Esophagus squamous epithelium (tissue), 5 donors: ENCODE measurements at places on chromosomes 7 and 10.

DNA sequence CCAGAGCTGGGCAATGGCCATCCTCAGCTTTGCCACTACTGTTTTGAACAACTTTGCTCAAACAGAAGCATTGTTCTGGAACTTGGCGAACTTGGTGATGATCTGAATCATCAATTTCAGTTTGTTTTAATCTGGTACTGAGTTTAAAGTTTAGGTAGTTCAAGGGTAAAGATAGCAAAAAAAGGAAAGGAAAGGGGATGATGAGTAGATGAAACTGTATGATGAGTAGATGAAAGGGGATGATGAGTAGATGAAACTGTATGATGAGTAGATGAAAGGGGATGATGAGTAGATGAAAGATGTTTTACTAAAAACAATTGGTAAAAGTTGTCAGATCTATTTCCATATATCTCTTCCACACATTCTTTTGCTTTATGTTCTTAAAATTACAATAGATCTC is 737.0 kb downstream of the LRMDA start:
- no peak for DNase-seq

- DNase-seq = no peak
Measured at GRCh38 chr7:47937711-47938573, 10.3 kb downstream of the PKD1L1 start.

DNA sequence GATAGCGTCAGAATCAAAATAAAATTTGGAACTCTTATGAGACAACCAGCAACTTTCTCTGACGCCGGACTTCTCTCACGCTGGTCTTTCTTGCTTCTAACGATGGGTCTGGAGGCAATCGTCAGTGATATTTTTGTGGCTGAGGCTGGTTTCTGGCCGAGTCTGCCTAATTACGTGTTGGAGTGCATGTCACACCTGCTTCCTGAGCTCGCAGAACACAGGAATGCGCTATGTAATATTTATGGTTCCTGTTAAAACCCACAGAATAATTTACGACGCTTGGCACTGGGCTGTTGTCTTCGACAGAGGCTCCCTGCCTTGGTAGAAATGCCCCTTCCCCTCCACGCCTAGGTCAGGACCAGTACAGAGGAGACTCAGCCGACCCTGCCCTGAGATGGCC is 64.9 kb downstream of the NPTX2 start:
- DNase-seq = no peak

GRCh38 chr7:90216771-90217170 is 5.2 kb downstream of the STEAP2 start:
- no peak for DNase-seq

- no peak for DNase-seq
Measured at GRCh38 chr7:93575555-93576399, 1.3 kb upstream of the CALCR start.

- DNase-seq = no peak
Measured at GRCh38 chr10:86316274-86316835, 50.2 kb downstream of the GRID1 start.

- no peak for DNase-seq
Measured at GRCh38 chr10:125128397-125129075, 31.8 kb downstream of the CTBP2 start.

- DNase-seq = no peak
Measured at GRCh38 chr7:135510592-135511183, 786 bp upstream of the CNOT4 start.

DNA sequence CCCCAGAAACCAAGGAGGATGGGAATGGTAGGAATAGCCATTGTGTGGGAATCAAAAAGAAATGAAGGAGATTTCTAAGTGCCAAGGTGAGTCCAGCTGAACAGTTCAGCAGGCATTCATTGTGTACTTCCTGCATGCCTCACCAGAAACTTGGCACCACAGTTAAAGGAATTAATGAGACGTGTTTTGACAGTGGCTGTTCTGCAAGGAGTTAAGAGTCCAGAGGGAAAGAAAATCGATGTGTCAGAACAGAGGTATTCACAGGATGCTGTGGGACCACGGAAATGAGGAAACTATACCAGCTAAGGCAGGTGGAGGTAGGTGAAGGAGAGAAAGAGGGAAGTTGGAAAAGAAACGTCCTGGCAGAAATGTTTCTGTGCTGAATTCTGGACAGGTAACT is 78.1 kb downstream of the PRKCQ start:
- DNase-seq = no peak

- DNase-seq = no peak
Measured at GRCh38 chr7:51069411-51070083, 247.1 kb downstream of the COBL start.

DNA sequence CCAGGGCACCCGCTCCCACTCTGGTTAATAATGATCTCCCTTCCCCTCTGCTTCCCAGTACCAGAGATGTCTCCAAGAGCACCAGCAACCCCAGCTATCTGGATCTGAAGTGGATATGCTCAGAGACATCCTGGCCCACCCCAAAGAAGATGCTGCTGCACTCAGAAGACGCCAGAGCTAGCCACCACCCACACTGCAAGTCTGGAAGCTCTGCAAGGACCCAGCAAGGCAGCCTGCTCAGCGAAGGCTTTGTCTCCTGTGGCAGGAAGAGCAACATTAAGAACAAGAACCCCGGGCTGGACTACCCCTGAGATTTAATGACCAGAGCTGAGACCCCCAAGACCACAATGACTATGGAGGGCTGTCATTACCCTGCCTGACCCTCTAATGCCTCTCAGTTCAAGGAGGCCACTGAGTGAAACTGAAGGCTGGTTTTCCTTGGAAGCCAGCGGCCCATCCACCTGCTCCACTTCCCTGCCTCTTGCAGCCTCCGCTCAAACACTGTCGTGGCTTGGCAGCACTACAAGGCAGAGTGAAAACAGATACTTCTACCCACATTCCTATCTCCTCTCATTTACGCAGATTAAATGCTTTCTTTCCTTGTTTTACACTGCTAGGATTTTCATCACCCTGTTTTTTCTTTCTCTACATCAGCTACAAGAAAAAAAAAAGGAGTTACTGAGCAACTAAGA is 202.2 kb downstream of the SNX10 start:
- no peak for DNase-seq

GRCh38 chr10:46270086-46270811 is 16.5 kb upstream of the ANTXRL start:
- no peak for DNase-seq

- no peak for DNase-seq
Measured at GRCh38 chr7:17401791-17402627, 103.6 kb downstream of the AHR start.

- no peak for DNase-seq
Measured at GRCh38 chr7:102095321-102096011, 191.2 kb upstream of the SH2B2 start.

GRCh38 chr10:75902816-75903215 is 471.4 kb downstream of the LRMDA start:
- DNase-seq = no peak

- no peak for DNase-seq
Measured at GRCh38 chr10:62919776-62920175, 103.6 kb upstream of the EGR2 start.

DNA sequence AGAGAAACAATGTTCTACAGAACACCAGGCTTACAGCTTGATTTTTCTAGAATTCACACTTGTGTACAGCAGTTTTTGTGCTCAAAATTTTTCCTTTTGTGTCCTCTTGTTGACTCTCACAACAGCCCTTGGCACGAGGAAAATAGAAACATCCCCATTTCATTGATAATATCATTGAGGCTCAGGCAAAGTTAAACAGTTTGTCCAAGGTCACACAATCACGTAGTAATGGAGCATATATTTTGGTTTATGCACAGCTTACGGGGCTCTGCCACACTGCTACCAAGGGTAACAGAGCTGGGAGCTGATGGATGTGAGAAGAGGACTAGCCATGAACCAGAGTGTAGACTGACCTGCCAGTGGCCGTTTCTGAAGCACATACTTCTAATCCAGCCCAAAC is 292.0 kb downstream of the FZD1 start:
- no peak for DNase-seq

- DNase-seq = no peak
Measured at GRCh38 chr7:74371381-74372341, 82.0 kb upstream of the GTF2IRD1 start.

DNA sequence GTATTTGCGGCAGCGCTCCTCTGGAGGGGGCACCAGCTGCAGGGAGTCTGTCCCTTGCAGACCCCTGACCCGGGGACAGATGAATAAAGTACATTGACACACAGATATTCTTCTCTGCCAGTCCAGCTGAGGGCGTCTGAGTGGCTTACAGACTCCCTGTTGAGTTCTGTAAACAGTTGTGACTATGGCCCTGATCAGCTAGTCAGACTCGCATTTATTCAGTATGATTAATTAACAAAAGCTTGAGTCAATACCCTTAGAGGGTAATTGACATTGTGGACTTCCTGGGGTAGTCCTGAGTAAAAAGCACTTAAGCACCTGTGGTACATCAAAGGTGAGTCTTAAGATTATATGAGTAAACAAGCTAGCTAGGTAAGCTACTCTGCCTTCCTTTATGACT is 21.0 kb downstream of the ANKRD30A start:
- no peak for DNase-seq

GRCh38 chr10:88243836-88244730 is 339.0 kb downstream of the RNLS start:
- DNase-seq = no peak

- DNase-seq = no peak
Measured at GRCh38 chr7:56811081-56811480, 321.2 kb downstream of the ZNF479 start.

DNA sequence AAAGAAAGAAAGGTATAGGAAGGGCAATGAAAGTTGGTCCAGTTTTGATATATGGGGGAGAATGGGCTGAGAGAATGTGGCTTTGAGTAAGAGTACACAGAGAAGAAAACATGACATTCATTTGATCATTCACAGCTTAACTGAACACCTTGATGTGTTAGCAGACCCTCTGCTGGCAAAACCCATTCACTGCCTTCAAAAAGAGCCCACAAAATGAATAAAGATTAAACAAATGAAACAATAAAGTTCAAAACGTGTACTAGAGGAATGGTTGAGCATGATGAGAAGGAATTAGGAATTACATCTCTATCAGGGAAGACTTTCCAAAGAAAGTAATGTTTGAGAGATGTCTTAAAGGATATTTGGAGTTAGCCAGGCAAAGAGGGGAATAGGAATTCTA is 2.1 kb downstream of the WEE2 start:
- DNase-seq = no peak

GRCh38 chr7:130397758-130398073 is 17.4 kb downstream of the CPA1 start:
- DNase-seq = no peak

- no peak for DNase-seq
Measured at GRCh38 chr7:121003986-121004685, 15.6 kb downstream of the CPED1 start.

DNA sequence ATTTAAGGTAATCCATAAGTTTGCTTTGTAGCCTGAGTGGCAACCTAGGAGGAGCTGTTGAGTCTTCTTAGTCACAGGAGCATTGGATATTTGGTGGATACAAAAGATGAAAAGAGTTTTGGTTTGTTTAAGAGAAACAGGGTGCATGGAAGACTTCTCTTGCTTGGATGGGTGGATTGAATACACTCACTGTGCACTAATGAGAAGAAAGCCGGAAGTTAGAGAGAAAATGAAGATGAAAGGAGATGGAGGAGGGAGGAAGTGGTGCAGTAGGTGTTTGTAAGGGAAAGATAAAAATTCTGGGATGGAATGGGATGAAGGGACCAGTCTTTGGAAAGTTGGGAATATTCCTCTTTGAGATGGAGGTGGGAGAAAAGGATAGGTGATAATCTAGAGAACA is 7.7 kb downstream of the MDFIC start:
- DNase-seq = no peak
